ENCODE measurements at places on chromosomes 5 and 9.

- no peak for DNase-seq
Measured at GRCh38 chr5:164597293-164597900, 1092.0 kb downstream of the MAT2B start.

GRCh38 chr9:15468145-15468544 is 42.6 kb downstream of the PSIP1 start:
- no peak for DNase-seq

- DNase-seq, result no peak
Measured at GRCh38 chr9:22159586-22159985, 150.5 kb upstream of the CDKN2B start.

GRCh38 chr5:67065237-67065636 is 131.4 kb downstream of the CD180 start:
- peak; percentile 55 for DNase-seq

DNA sequence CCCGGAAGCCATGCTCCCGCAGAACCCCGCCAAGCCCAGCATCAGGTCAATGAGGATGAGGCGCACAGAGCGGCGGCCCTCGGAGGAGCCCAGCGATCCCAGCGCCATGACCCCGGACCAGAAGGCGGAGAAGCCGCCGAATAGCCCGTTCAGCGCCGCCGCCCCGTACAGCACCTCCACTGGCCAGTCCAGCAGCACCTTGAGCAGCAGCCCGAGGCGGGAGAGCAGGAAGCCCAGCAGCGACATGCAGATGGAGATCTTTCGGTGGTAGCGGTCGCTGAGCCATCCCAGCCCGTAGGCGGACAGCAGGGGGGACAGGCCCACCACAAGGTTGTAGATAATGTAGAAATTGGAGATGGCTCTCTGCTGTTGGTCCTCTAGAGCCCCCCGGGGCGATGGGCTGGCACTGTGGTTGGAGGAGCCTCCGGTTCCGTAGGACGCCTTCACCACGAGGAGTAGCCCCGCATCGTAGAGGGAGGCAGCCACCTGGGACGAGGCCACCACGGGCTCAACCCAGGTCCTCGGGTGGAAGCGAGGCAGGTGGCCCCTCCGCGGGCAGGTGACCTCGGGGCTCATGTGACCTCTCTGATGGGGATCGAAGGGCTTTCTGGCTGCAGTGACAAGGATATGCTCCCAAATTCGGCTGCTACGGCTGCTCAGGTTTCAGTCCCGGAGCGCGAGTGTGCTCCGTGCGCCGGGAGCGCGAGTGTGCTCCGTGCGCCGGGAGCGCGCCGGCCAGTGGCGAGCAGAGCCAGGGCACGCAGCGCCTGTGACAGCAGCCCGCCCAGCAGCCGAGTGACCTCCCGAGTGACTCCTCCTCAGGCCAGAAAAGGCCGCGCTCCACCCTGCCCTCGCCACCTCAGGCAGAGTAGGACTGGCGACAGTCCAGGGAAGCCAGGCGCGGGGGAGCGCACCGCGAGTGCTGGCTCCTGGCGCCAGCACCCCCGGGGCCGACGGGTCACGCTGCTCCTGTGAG is at the start of gene SLC46A2:
SLC46A2 (minus strand) TSS at position 771 of the 976 bp plus-strand sequence; CDS start at position 576, 195 bp downstream.
- no peak for DNase-seq

- DNase-seq, result no peak
Measured at GRCh38 chr9:124947727-124948391, 7.0 kb upstream of the GOLGA1 start.

- DNase-seq, result no peak
Measured at GRCh38 chr5:134084570-134084969, 29.9 kb upstream of the TCF7 start.

DNA sequence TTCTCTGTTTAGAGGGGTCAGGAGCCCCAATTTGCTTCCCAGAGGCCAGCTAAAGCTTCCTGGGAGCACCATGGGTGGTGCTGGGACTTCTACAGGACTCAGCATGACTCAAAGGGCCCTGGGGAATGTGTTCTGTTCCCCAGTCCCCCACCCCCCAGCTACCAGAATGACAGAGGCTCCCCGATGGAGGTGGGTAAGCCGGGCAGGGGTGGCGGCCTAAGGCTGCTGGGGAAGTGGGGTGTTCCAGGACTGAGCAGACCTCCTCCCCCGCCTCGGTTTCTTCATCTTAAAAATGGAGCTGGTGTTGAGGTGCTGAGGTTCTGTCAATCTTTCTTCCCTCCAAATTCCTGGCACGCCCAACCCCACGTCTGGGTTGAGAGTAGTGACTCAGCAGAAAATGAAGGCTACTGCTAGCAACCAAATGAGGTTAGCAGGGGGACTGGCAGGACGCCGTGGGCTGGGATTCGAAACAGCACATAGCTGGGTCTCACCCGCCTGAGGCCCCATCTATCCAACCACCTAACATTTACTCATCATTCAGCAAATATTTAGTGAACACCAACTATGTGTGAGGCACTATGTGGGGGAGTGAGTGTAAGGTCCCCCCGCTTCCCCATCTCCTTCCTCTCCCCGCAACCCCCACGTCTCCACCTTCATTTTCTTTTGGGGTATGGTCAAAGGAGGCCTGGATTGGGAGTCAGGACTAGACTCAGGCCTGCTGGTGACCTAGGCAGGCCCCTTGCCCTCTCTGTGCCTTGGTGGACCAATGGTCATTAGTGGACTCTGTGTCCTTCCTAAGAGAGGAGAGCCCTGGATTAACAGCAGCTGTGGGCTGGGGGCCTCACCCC is 50.2 kb downstream of the C9orf50 start:
- DNase-seq, result no peak

- DNase-seq, result no peak
Measured at GRCh38 chr5:158485047-158485446, 614.7 kb downstream of the EBF1 start.

DNA sequence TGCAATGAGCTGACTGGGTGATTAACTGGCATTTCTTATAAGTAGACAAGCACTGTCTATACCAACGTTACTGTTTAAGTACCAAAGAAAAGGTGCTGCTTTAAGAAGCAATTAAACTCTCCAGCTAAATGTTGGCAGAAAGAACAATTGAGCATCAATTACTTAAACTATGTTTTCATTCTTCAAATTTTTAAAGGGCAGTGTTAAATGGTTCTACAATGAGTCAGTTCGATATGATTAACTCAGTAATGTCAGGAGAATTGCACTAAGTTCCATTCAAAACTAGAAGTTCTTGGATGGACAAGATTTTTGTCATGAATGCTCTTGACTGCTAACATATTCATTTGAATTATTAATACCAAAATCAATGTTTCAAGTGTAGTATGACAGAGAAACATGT is 593.7 kb downstream of the DNAH5 start:
- DNase-seq, result no peak

GRCh38 chr9:78577156-78577906 is 280.4 kb downstream of the PSAT1 start:
- DNase-seq, result no peak

GRCh38 chr9:18109675-18110074 is 364.3 kb upstream of the ADAMTSL1 start:
- DNase-seq, result no peak

- no peak for DNase-seq
Measured at GRCh38 chr9:119986205-119986604, 593.8 kb downstream of the CDK5RAP2 start.

DNA sequence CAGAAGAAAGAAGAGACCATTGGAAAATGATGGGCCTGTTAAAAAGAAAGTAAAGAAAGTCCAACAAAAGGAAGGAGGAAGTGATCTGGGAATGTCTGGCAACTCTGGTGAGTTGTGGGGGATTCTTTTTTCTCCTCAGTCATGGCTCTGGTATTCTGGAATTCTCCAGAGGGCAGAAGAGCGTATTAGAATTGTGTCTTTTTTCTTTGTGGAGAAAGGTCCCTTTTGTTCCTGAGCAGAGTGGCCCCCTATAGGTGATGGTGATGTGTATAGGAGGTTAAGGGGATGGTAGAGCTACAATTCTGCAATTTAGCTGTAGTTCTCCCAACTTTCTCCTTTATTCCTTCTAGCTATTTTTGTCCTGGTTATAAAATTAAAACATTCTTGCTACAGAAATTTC is 1.6 kb upstream of the DHFR start:
- no peak for DNase-seq

- DNase-seq, result no peak
Measured at GRCh38 chr9:134730761-134731496, 89.3 kb downstream of the COL5A1 start.

DNA sequence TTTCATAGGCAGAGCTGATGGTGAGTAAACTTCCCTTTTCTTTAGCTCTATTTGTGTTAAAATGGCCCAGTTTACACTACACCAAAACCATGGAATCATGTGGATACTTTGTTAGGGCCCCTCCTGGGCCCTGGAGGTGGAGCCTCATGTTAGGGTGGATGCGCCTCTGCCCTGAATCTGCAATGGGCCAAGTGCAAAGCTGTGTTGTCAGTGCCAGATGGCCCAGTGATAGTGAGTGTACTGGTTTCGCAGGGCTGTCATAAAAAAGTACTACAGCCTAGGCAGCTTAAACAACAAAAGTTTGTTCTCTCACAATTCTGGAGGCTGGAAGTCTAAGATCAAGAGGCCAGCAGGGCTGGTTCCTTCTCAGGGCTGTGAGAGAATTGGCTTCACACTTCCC is 64.8 kb downstream of the HSPA4 start:
- no peak for DNase-seq

DNA sequence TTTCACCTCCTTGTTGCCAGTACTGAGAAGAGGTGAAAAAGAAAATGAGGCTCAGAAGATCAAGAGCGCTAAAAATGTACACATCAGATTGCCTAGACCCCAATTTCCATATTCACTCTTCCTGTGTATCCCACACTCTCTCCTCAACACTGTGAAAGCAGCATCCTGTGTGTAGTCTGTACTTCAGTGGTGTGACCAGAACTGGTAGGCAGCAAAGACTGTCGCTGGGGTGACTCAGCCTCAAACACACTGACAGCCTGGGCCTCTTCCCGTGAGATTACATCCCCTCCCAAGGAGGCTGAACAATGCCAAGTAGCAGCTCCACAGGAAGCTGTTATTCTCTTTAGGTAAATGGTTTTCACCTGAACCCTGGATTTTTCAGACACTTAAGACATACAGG is 135.5 kb downstream of the CCDC192 start:
- no peak for DNase-seq

DNA sequence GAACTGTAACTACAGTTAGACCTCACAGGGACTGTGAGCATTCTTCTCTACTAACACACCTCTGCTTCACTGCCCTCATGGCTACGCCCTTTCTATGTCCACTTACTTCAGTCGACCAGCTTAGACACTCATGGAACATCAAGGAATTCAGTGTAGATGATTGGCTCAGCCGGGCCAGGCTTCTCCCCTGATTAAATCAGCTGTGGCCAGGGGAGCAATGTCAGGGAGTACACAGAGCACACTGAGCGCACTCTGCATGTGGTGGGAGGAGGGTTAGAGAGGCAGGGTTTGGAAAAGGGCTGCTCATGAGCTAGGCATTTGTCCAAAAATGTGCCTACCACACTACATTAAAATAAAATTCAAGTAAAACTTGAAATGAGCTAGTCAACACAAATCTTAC is 400.5 kb downstream of the ARRDC3 start:
- no peak for DNase-seq

DNA sequence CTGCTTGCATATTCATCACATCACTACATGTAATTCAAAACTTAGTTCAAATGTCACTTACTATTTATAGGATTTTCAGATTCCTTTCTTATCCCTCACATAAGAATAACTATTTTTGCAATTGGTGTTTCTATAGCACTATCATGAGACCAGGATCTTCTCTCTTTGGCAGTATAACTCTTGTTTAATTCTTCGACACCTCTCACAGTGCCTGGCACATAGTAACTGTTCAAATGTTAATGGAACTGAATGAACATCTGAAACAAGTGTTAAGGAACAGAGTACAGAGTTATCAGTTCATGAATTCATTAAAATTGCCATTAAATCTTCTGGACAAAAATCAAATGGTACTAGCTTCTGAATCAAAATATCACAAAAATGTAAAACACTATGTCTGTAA is 40.0 kb downstream of the FBXL17 start:
- DNase-seq, result no peak

DNA sequence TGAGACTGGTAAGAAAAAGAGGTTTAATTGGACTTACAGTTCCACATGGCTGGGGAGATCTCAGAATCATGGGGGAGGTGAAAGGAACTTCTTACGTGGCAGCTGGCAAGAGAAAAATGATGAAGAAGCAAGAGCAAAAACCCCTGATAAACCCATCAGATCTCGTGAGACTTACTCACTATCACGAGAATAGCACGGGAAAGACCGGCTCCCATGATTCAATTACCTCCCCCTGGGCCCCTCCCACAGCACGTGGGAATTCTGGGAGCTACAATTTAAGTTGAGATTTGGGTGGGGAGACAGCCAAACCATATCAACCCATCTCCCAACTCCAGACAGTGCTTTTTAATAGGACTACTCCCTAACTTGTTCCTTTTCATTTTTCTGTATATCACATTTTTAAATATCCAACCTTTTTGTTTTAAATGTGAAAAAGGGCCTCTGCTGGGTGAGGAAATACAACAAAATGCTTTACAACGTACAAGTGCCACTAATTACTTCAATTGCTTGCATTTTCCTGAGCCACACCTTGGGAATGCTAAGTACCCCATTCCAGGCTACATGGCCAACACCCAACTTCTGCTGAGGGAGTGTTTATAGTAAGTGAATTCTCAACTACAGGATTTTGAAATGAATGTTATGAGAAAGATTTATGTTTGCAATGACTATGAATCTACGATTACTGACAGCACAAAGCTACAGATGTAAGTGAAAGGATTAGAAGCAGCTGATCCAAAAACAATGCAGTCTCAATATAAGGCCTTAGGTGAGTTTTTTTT is 294.1 kb upstream of the CD180 start:
- DNase-seq, result no peak

DNA sequence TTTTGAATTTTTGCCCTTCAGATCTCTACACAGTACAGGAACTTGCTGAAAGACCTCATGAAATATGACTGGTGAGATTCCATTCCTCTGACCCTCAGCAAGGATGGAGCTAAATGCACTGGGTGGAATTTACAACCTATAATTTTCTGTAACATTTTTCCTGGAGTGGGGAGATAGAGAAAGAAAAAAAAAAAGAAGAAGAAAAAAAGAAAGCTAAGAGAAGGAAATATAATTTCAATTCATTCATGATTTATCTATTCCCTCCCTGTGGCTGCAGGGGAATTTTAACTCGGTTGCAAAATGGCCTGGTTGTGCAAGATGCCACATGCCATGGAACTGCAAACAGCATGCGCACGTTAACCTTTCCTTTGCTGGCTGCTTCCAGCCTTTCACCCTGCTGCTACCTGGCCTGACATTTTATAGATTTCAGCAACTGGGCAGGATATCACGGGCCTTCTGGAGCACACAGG is 155.4 kb downstream of the FSTL4 start:
- no peak for DNase-seq

GRCh38 chr5:1247811-1248210 is 22.6 kb downstream of the SLC6A18 start:
- DNase-seq, result no peak
